ENCODE measurements at places on chromosomes 6 and 20.

DNA sequence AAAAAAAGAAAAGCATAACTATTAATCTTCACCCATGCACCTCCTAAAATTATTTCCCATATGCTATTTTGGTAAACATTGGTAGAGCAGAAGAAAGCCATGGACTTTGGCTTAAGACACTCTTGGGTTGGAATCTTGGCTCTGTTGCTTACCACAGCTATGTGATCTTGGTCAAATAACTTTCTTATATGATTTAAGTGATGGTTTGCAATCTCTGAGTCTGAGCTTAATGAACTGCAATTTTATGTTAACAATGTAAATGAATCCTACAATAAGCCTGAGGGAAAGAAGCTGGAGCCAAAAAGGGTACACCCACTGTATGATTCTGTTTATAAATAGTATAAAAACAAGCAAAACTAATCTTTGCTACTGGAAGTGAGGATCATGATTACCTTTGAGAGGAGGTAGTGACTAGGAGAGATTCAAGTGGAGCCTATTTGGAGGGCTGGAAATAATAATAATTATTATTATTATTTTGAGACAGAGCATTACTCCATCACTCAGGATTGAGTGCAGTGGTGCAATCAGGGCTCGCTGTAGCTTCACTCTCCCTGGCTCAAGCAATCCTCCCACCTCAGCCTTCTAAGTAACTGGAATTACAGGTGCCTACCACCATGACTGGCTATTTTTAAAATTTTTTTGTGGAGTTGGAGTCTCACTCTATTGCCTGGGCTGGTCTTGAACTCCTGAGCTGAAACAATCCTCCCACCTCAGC lies 34.5 kb downstream of the ABRACL start:
- no peak for DNase-seq

DNA sequence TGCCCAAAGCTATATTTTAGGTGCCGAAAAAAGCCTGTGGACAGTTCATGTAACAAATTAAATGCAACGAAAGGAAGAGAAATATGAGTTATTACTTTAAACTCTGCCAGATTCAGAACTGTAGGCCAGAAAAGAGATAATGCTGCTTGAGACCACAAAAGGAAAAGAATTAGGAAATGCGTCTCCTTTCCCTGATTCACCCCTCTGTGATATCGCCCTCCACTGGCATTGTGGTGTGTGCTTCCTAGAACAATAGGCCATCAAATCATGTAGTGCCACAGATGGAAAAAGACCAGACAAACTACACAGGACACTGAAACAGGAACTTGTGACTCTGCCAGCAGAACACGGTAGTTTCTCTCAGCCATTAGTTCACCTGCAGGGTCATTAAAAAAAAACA lies 14.7 kb upstream of the LAMA4 start:
- no peak for DNase-seq

- DNase-seq = peak; percentile 8
Observed at GRCh38 chr6:12751694-12752325, 35.2 kb downstream of the PHACTR1 start.

DNA sequence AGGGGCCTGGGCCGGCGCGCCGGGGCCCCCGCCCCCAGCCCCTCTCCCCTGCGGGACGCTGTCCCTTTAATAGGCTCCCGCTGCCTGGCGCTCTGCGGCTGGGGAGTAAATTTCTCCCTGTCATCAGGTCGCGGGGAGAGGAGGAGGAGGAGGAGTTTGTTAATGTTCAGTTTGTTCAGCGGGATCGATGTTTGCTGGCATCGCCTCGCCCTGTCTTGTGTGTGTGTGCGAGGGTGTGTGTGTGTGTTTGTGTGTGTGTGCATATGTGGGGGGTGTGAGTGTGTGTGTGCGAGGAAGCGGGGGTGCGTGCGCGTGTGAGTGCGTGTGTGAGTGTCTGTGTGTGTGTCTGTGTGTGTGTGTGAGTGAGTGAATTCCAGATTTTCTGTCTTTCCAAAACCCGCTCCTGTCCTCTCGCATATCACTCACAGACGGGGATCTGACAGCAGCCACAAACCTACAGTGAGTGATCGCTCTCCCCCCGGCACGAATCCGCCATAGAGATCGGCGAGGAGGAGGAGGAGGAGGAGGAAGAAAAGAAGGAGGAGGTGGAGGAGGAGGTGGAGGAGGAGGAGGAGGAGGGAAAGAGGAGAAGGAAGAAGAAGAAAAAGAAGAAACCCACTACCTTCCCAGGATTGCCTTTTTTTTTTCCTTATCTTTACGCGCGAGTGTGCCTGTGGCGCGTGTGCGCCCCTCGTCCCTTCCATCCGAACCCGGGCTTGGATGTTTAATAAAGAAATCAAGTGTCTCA lies at the start of gene TSHZ2:
TSS of gene TSHZ2 (plus strand) at position 169 of the 748 bp plus-strand sequence. CDS start 936 bp downstream, outside the sequence.
- no peak for DNase-seq

- no peak for DNase-seq
Observed at GRCh38 chr6:15305496-15305895, 59.6 kb downstream of the JARID2 start.

DNA sequence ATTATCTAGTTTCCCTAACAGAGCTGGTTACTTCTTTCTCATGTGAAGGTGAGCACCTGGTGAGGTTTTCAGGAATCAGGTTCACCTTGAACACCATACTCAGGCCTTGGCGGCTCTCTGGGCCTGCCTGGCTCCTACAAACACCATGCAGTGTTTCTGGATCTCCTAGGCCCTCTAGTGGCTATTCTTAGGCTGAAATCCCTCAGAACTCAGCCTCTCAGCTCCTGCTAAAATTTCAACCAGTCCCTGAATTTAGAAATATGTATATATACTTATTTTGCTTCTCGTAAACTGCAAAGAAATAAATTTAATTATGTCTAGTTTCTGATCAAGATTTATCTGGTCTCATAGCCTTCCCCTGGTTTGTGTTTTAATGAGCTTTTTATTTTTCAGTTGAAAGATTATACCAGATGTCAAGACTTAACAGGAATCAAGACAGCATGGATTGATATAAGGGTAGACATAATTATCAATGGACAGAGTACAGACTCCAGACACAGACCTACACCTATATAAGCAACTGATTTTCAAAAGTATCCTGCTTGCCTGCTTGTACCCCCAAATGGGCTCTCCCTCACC lies 55.9 kb downstream of the ANKEF1 start:
- no peak for DNase-seq

- no peak for DNase-seq
Observed at GRCh38 chr6:107059606-107060005, 31.6 kb downstream of the MTRES1 start.

DNA sequence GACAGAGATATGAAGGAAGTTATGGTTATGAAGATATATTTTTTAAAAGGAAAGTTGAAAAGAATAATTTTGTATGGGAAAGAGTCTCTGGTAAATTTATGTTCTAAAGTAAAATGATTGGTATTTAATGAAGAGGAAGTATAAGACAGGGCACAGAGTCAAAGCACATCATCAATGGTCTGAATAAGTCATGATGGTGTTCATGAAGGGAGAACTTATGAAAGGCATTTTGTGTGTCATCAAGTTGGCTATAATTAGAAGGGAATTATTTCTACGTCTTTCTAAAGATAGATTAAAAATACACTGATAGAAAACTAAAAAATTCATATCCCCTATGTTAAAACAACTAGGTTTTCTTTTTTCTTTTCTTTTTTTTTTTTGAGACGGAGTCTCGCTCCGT lies 21.4 kb upstream of the SNAI1 start:
- no peak for DNase-seq

DNA sequence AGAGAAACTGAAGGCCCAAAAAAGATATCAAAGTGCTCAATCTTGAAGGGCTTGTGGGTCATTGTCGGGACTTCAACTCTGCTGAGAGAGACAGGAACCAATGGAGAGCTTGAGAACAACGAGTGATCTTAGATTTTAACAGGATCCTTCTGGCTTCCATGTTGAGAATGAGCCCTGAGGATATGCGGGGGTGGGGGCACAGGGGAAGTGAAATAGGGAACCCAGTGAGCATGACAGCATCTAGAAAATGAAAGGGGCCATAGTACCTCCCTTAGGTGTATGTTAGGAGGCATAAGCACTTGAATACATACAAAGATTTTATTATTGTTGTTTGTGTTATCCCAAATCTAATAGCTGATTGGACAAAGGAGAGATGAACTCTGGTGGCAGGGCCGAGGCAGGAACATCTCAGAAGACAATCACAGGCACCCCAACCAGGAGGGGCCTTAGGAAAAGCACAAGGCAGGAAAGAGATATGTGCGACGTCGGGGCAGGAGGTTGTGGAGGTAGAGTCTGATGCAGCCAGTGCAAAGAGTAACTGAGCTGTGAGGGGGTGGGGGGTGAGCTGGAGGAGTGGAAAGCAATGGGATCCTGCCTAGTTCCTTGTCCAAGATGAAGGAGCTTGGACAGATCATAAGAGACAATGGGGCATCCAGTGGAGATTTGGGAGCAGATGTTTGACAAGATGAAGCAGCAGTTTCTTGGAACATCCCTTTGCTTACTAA lies 10.4 kb downstream of the TGM6 start:
- DNase-seq = no peak

DNA sequence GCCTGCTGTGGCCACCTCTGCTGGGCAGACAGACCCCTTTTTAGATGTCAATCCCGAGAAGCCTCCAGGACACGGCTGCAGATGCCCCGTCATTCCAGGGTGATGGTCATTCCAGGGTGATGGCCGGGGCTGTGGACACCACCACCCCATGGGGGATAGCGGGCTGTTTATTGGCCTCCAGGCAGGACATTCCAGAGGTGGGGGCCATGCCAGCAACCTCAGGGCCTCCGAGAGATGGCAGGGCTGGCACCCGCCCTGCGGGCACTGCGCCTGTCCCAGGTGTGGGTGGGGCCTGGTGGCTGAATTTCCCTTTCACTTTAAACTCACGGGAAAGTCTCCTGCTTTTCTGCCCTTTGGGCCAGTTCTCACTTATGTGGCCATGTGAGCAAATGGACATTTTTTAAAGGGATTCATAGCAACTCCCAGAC lies 14.5 kb downstream of the COL9A3 start:
- DNase-seq = no peak

DNA sequence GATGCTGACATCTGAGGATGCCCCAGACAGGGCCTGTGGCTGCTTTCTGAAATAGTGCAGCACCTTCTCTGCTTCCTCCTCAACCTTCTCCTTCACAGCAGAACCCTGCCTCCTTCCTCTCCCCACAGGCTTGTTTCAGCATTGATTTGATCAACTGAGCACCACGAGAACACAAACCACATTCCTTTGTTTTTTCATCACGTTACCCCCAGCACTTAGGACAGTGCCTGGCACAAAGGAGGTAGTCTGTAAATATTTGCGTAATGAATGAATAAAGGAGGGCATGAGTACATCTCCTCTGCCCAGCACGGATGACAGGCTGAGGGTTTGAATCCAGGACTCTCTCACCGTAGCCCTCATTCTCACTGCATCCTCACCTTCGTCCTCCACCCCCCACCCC lies 21.3 kb upstream of the WFDC2 start:
- DNase-seq = no peak

DNA sequence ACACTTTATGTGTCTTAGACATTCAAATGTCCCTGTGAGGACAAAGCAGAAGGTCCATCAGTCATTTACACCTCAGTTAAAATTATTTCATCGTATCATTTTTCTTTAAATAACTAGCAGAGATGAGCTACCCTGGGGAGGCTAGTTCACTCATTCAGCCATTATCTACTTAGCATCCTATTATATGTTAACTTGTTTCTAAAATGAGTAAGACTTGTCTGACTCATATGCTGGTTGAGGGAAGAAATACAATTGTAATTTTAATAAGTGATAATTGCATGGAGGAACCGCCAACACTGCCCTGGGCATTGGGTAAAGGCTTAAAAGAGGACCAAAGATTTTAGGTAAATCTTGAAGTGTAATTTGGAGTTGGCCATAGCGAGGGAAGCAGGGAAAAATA lies 12.4 kb upstream of the PTPRK start:
- DNase-seq = no peak

All from HS-27A (cell line).